SJCRH30 (cell line): ENCODE measurements at places on chromosomes 1 and 21.

DNA sequence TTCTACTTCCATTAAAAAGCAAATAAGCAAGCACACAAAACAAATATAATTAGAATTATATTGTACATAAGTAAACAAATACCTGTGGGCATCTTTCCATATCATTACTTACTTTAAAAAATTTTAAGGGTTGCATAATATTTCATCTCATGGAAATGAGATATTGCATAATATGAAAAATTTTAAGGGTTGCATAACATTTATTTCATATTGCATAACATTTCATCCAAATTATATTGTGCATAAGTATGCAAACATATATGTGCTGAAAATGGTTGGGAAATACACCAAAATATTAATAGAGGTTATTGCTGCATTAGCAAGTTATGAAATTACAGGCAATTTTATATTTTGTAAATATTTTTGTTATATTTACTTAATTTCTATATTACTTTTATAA, 213.7 kb downstream of the KCNH1 start:
- peaks cover 15% of the 10 kb centered on the region for H3K4me1 ChIP-seq
- no peaks in the 10 kb centered on the region for H3K27me3 ChIP-seq
- no peaks in the 10 kb centered on the region for H3K36me3 ChIP-seq
- no peak overlapping the region for H3K4me3 ChIP-seq
- DNase-seq = no peak
- no peak overlapping the region for H3K27ac ChIP-seq

DNA sequence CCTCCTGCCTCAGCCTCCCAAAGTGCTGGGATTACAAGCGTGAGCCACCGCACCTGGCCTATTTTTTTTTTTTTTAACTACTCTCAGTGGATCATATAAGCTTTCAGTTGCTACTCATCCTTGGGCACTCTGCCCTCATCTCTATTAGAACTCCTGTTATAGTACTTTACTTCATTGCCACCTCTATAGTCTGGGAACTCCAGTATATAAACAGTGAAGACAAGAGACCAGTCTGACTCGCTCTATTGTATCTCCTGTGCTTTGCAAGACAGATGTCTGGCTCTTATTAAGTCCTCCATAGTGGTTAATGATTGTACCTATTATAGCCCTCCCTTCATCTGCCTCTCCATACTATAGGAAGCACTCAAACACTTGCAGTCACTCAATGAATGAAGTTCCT, 15.1 kb downstream of the KHDRBS1 start:
- no peaks in the 10 kb centered on the region for H3K27me3 ChIP-seq
- DNase-seq = no peak
- peaks cover 84% of the 10 kb centered on the region for H3K36me3 ChIP-seq
- no peak overlapping the region for H3K4me3 ChIP-seq
- H3K27ac ChIP-seq = no peak overlapping the region

DNA sequence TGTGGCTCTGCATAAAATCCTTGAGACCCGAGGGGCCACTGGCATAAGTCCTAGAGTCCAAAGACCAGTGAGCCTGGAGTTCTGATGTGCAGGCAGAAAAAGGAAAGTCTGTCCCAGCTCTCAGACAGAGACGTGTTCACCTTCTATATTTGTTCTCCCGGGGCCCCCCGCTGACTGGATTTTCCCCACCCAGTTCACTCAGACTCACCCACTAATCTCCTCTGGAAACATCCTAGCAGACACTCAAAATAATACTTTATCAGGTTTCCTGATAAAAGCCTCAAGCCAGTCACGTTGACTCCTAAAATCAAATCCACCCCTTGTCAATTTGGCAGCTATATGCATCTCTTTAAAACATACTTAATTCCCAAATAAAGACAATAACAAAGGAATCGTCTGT, 1084.2 kb upstream of the NCAM2 start:
- H3K36me3 ChIP-seq = no peaks in the 10 kb centered on the region
- H3K27me3 ChIP-seq = no peaks in the 10 kb centered on the region
- H3K4me1 ChIP-seq = no peaks in the 10 kb centered on the region
- no peak overlapping the region for H3K4me3 ChIP-seq
- no peak for DNase-seq

DNA sequence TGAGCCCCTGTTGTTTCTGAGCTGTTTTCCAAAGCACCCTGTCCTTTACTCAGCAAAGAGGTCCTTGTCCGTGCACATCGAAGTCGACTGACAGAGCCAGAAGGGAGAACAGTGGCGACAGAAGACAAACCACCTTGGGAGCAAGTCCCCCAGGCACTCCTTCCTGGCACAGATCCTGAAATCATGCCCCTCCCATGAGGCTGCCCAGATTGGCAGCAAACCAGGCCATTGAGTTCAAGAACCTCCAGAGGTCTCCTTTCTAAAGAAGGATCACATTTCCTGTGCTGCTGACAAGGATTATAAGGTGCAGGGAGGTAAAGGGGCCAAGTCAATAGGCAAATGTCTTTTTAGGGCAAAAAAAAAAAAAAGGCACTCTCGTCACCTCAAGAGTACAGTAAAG, 84.7 kb upstream of the HIVEP3 start:
- no peaks in the 10 kb centered on the region for H3K36me3 ChIP-seq
- H3K27ac ChIP-seq = no peak overlapping the region
- H3K27me3 ChIP-seq = no peaks in the 10 kb centered on the region
- no peak overlapping the region for H3K4me3 ChIP-seq

- no peak for DNase-seq
- H3K27me3 ChIP-seq = 0 out of 2 replicates have a peak, but pooled peaks cover 3% of the 10 kb centered on the region
- H3K4me1 ChIP-seq = no peaks in the 10 kb centered on the region
- no peak overlapping the region for H3K4me3 ChIP-seq
- no peaks in the 10 kb centered on the region for H3K36me3 ChIP-seq
Measured at GRCh38 chr1:109478806-109479205, 4.9 kb upstream of the ATXN7L2 start.

GRCh38 chr1:230037261-230037660, 29.8 kb upstream of the GALNT2 start:
- no peak for DNase-seq
- no peak overlapping the region for H3K27ac ChIP-seq
- H3K27me3 ChIP-seq = peaks cover 3% of the 10 kb centered on the region; the same call in 1 of the 2 replicates
- H3K36me3 ChIP-seq = no peaks in the 10 kb centered on the region

- H3K36me3 ChIP-seq = no peaks in the 10 kb centered on the region
- no peak overlapping the region for H3K27ac ChIP-seq
- H3K4me3 ChIP-seq = no peak overlapping the region
- peaks cover 10% of the 10 kb centered on the region for H3K4me1 ChIP-seq
- H3K27me3 ChIP-seq = no peaks in the 10 kb centered on the region
Measured at GRCh38 chr1:202073206-202073605, 49.5 kb upstream of the GPR37L1 start.

- H3K4me3 ChIP-seq = no peak overlapping the region
- H3K27ac ChIP-seq = no peak overlapping the region
- no peaks in the 10 kb centered on the region for H3K36me3 ChIP-seq
- no peaks in the 10 kb centered on the region for H3K4me1 ChIP-seq
- H3K27me3 ChIP-seq = no peaks in the 10 kb centered on the region
Measured at GRCh38 chr21:45747802-45748445, 104.4 kb downstream of the PCBP3 start.

DNA sequence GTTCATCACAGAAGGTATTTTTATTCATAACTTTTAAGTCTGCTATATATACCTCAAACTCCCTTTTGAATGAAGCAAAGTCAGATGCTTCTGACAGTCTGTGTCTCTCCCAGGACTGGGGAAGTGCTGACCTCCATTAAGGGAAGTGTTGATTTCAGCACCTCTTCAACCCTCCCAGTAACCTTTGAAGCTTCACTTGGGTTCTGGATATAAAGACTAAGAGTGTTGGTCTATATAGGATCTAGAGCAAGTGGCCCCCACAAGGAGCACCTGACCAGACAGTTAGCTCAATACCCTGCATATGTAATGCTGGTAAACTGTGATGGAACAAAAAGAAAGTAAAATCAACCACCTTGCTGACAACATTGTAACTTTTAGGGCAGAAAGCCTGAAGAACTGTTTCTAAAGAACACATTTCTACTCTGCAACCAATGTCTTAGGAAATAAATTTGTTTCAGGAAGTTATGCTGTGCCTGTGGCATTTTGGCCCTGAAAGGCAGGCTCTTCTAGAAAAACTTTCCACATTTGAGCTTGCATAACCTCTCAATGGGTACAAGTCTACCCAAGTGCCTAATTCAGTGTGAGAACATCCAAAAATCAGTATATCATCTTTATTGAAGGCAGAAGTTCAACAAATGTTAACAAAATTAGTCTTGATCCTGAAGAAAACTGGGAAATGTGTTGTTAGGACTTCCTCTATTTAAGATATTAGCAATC, 865 bp upstream of the PTPN22 start:
- no peaks in the 10 kb centered on the region for H3K27me3 ChIP-seq
- H3K27ac ChIP-seq = no peak overlapping the region
- peaks cover 7% of the 10 kb centered on the region; the same call in 1 of the 2 replicates for H3K4me1 ChIP-seq
- DNase-seq = no peak
- no peak overlapping the region for H3K4me3 ChIP-seq

GRCh38 chr1:223628233-223629125, 37.0 kb downstream of the CAPN8 start:
- no peak overlapping the region for H3K27ac ChIP-seq
- H3K36me3 ChIP-seq = no peaks in the 10 kb centered on the region
- H3K27me3 ChIP-seq = no peaks in the 10 kb centered on the region
- DNase-seq = peak; percentile 81

GRCh38 chr1:147539122-147539575, 2.2 kb upstream of the BCL9 start:
- H3K4me1 ChIP-seq = peaks cover 14% of the 10 kb centered on the region; the same call in 1 of the 2 replicates
- H3K4me3 ChIP-seq = no peak overlapping the region
- H3K27ac ChIP-seq = no peak overlapping the region
- no peaks in the 10 kb centered on the region for H3K27me3 ChIP-seq
- peak; percentile 35 for DNase-seq
- no peaks in the 10 kb centered on the region for H3K36me3 ChIP-seq

- peaks cover 19% of the 10 kb centered on the region for H3K4me1 ChIP-seq
- no peaks in the 10 kb centered on the region for H3K27me3 ChIP-seq
- no peak overlapping the region for H3K27ac ChIP-seq
- DNase-seq = no peak
Measured at GRCh38 chr1:23546897-23547584, 12.3 kb downstream of the ID3 start.

DNA sequence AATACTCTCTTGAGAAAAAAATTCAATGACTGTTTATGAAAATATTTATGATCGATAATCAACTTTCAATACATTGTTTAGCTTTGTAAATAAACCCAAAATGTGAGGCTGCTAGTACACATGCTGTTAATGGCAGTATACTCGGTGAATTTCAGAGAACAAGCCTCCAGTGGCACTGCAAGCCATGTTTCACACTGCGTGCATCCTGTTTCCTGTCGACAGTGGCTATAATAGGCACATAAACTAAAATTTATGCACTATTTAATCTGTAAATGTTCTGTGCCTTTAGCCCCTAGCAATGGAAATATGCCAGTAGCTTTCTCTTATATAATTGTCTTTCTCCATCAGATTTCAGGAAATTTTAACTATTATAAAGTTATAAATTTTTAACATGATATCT, 26.3 kb upstream of the RGS18 start:
- no peaks in the 10 kb centered on the region for H3K4me1 ChIP-seq
- DNase-seq = no peak
- no peaks in the 10 kb centered on the region for H3K27me3 ChIP-seq
- no peak overlapping the region for H3K27ac ChIP-seq
- no peaks in the 10 kb centered on the region for H3K36me3 ChIP-seq

DNA sequence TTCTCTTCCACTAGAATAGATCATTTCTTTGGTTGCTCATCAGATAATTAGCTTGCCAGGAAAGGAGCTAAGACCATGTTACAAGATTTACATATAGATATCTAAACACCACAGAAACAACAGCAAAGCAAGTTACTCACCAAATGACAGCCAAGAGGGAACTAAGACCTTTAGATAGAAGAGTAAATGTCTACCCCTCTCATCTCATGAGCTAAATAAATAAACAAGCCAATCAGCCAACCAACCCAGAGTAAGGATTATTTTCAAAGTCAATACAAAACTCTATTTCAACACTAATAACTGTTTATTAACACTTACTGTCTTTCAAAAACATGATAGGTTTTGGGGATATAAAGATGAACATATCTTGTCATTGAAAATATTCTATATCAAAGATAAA, 474.7 kb downstream of the LMO4 start:
- H3K4me3 ChIP-seq = no peak overlapping the region
- H3K27ac ChIP-seq = no peak overlapping the region
- no peak for DNase-seq
- H3K4me1 ChIP-seq = peaks cover 10% of the 10 kb centered on the region

- no peaks in the 10 kb centered on the region for H3K36me3 ChIP-seq
- H3K4me1 ChIP-seq = no peaks in the 10 kb centered on the region
- H3K4me3 ChIP-seq = no peak overlapping the region
- H3K27ac ChIP-seq = no peak overlapping the region
Measured at GRCh38 chr1:200172311-200172710, 144.8 kb downstream of the NR5A2 start.

DNA sequence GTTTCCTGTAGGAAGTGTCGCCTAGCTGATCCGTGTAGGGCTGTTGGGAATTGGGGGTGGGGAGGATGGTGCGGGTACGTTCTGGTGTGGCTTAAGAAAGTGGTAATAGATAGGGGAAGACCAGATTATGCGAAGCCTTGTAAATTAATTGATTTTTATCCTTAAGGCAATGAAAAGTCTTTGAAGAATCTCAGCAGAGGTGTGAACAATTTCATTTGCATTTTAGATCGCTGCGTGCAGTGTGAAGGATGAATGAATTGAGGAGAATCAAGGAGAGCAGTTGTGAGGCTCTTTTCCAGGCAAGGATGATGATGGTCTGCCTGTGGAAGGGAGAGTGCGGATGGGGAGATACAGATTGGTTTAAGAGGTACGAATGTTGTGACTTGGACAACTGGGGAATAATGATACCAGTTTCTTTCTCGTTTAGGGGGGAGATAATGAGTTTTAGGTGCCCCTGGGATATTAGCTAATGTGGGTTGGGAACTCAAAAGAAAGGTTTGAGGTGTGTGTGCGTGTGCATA, 813 bp upstream of the DEDD start:
- peaks cover 28% of the 10 kb centered on the region for H3K4me1 ChIP-seq
- no peak for DNase-seq
- H3K27ac ChIP-seq = peak overlapping the region; percentile 79
- no peaks in the 10 kb centered on the region for H3K27me3 ChIP-seq

DNA sequence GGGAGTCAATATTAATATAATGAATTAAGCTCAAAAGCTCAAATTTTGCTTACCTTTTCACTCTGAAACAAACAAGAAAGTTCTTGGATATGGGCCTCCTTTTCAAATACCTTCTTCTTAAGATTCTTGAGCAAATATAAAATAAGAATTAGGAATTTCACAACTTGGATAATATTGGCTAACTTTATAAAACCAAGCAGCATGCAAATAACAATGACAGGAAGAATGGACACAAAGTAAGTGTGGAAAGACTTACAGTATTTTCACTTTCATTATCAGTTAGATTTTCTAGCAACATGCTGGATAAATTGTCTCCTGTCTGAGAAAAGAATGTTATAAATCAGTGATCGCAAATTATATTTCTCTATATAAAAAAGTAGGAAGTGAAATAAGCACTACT, 13.2 kb downstream of the ODF2L start:
- H3K27me3 ChIP-seq = no peaks in the 10 kb centered on the region
- no peak overlapping the region for H3K27ac ChIP-seq
- DNase-seq = no peak
- H3K4me3 ChIP-seq = no peak overlapping the region

- peaks cover 12% of the 10 kb centered on the region for H3K36me3 ChIP-seq
- no peak overlapping the region for H3K4me3 ChIP-seq
- H3K27ac ChIP-seq = no peak overlapping the region
- peaks cover 7% of the 10 kb centered on the region; the same call in 1 of the 2 replicates for H3K4me1 ChIP-seq
- no peaks in the 10 kb centered on the region for H3K27me3 ChIP-seq
- DNase-seq = no peak
Measured at GRCh38 chr21:25870084-25870483, 135.3 kb downstream of the GABPA start.
